ENCODE measurements at places on chromosomes 12 and 14. TPM values are rescaled to one million over a fixed set of nuclear protein-coding genes. Genes with fewer than 3 reads are reported as not detected.

Gene REM2
- under 0.01 TPM for total RNA-seq

DNA sequence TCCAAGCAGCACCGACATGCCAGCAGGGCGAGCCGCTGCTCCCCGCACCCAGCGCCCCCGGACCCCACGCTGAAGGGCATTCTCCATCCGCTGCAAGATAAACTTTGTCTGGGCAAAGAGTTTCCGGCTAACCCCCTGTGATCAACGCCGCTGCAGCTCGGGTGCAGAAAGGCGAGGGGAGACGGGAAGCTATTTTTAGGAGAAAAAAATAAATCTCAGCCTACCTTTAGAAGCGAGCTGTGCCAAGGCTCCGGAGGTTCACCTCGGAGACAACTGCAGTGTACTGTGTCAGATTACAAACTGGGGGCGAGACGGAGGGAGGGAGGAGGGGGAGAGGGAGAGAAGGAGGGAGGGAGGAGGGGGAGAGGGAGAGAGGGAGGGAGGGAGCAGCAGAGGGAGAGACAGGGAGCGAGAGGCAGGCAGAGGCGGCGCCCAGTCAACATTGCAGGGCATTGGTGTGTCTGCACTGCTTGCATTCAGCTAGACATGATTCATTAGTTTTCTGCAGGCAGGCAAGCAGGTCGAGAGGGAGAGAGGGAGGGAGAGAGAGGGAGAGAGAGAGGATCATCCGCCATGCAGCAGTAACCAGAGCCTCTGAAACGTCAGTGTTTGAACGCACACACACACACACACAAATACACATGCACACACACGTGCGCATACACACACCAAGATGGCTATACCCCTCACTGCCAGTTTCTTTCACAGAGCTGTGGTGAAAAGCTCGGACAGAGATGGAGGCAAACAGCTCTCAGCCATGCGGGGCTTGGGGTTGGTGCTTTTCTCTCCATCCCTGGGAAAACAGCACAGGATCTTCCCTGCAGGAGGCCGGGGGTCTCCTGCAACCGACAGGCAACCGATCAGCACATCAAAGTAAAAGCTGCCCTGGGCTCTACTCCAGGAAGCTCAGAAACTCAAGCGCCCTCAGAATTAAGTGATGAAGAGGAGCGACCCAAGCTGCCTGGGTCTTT, at the start of gene RIMBP2:
Gene RIMBP2, minus strand, starts transcription at position 302 of the 971 bp plus-strand sequence. CDS start 237,286 bp downstream, outside the sequence.
- DNase-seq, result no peak

GRCh38 chr14:50835280-50835679, 4.3 kb upstream of the NIN start:
- no peak for DNase-seq

Gene TIGAR
- total RNA-seq, result 20.7 TPM

GRCh38 chr12:10190558-10191388, 11.9 kb downstream of the TMEM52B start:
- peak; percentile 79 for DNase-seq

GRCh38 chr12:62446754-62447452, 19.7 kb upstream of the MON2 start:
- no peak for DNase-seq

GRCh38 chr14:54564868-54565784, 1.8 kb upstream of the SAMD4A start:
- peak; percentile 85 for DNase-seq

DNA sequence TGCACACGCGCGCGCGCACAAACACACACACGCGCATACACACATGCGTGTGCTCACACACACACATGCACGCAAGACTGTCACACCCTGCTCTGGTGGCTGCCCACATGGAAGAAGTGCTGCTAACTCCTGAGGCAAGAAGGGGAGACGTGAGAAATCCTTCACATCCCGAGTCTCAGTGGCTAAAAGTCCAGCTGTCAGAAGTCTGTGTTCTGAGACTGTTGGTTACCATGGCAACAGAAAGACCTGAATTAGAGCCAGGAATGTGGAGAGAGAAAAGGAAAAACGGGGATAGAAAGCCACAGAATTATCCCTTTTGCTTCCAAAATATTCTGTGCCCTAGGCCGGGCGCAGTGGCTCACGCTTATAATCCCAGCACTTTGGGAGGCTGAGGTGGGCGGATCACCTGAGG, 71.2 kb downstream of the PPFIBP1 start:
- DNase-seq, result peak; percentile 87
